ENCODE measurements at places on chromosomes 13 and 19. TPM values are rescaled to one million over a fixed set of nuclear protein-coding genes. Genes with fewer than 3 reads are reported as not detected.

The IRS2 gene
- total RNA-seq: 2.1 TPM

DNA sequence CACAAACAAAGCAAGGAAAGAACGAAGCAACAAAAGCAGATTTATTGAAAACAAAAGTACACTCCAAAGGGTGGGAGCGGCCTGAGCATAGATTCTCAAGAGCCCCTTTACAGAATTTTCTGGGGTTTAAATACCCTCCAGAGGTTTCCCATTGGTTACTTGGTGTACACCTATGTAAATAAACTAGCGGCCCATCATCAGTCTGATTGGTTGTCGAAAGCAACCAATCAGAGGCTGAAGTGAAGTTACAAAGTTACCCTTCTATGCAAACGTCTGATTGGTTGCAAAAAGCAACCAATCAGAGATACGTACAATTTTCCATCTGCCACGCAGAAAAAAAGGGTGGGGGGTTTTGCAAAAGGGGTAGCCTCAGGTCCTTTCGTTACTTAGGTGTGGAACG lies 96.3 kb upstream of the UBAC2 start:
- DNase-seq: no peak

The ZFP36 gene
- total RNA-seq: 32.8 TPM

- DNase-seq: no peak
Measured at GRCh38 chr19:30521937-30522336, 149.8 kb downstream of the ZNF536 start.

GRCh38 chr13:38415233-38415632 lies 65.6 kb downstream of the UFM1 start:
- DNase-seq: no peak

The DMKN gene
- 2.2 TPM for total RNA-seq

DNA sequence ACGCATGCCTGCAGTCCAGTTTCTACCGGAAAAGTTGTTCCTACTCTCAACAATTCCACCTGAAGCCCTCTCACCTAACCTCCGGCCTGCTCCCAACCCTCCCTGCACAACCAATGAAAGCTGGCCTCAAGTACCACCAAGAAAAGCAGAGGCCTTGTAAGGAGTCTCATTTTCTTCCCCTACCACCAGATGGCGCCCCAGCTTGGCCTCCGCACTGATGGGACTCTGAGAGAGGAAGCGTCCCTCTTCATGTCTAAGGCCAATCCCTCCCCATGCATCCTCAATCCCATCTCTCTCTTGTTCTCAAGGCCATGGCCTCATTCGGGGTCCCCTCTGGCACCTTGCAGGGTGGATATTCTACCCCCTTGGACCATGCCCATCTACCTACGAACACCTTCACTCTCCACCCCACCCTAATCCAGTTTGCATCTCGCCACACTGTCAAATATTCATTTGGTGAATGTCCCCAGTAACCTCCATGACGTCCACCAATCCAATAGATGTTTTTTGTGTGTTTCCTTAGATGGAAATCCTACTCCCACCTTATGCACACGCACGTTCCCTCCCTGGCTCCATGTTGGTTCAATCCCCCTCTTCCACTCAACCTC lies 412.8 kb downstream of the ZNF536 start:
- DNase-seq: peak; percentile 22

- no peak for DNase-seq
Measured at GRCh38 chr13:42821437-42821836, 40.1 kb downstream of the FAM216B start.

The LIM2 gene
- 0.93 TPM for total RNA-seq

DNA sequence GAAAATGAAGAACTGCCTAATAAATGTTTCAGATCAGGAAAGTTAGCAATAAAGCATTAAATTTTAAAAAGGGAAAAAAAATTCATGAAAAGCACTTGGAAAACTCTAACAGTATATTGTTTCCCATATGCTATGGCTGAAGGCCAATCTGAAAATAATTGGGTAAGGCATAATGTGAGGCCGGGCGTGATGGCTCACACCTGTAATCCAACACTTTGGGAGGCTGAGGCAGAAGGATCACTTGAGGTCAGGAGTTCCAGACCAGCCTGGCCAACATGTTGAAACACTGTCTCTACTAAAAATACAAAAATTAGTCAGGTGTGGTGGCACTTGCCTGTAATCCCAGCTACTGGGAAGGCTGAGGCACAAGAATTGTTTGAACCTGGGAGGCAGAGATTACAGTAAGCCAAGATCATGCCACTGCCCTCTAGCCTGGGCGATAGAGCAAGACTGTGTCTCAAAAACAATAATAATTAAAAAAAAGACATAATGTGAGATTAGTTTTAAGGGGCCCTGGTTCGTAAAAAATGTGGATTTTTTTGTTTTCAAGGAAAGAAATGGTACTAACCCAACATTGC lies 15.2 kb downstream of the INTS6 start:
- DNase-seq: no peak

The CLEC4G gene
- not detected for total RNA-seq

- peak; percentile 85 for DNase-seq
Measured at GRCh38 chr19:55160128-55160985, 2.8 kb upstream of the TNNI3 start.

- no peak for DNase-seq
Measured at GRCh38 chr19:47309608-47310007, at the start of gene C5AR1. C5AR1 (plus strand) TSS chr19:47309861; CDS start chr19:47309896, 35 bp downstream.

DNA sequence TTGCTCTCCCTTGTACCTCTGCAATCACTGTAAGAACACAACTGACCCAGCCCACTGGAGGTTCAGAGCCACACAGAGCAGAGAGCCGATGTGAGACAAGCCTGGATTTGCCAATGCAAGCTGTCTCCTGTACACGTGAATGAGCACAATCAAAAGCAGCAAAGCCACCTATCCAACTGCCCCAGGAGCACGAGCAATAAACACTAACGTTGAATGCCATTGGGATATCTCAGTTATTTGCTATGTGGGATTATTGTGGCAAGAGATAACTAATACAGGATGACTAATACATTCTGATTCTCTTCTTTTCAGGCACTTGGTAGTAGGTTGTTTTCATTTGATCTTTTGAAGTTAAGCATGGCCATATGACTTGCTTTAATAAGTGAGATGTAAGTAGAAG lies 85.2 kb upstream of the FAM216B start:
- DNase-seq: no peak

DNA sequence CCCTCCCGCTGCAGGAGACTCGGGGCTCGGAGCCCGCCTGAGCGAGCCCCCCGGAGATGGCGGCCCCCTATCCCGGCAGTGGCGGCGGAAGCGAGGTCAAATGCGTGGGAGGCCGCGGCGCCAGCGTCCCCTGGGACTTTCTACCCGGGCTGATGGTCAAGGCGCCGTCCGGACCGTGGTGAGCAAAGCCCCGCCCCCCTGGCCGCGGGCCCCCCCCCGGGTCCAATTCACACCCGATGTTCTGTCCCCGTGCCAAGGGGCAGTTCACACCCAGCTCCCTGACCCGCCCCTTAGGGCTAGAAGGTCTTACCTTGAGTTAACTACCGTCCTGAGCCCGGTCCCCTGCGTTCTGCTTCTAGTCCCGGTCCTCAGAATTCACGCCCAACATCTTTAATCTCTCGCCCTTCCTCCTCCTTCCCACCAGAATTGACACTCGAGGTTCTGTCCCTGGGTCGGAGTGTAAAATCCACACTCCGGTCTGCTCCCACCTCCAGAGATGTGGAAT lies 1.4 kb downstream of the NPAS1 start:
- DNase-seq: no peak

- peak; percentile 57 for DNase-seq
Measured at GRCh38 chr19:12796146-12797071, 5.1 kb downstream of the JUNB start.

The CCNA1 gene
- total RNA-seq: not detected

The FPR1 gene
- total RNA-seq: not detected

DNA sequence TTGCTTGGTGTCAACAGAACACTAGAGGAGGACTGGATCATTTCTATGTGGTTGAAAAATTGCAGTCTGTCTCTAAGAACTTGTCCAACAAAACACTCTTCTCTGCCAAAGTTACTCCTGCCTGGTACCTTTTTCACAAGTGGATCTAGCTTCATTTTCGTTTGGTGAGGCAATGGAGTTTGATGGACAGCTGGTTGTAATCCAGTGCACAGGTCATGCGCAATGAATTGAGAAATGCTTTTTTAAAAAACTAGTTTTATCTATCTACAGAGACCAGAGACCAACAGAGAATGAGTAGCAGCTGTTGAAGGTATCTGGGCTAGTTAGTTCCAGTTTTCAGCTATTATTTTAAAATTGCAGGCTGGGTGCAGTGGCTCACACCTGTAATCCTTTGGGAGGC lies 12.0 kb upstream of the KBTBD6 start:
- DNase-seq: no peak

DNA sequence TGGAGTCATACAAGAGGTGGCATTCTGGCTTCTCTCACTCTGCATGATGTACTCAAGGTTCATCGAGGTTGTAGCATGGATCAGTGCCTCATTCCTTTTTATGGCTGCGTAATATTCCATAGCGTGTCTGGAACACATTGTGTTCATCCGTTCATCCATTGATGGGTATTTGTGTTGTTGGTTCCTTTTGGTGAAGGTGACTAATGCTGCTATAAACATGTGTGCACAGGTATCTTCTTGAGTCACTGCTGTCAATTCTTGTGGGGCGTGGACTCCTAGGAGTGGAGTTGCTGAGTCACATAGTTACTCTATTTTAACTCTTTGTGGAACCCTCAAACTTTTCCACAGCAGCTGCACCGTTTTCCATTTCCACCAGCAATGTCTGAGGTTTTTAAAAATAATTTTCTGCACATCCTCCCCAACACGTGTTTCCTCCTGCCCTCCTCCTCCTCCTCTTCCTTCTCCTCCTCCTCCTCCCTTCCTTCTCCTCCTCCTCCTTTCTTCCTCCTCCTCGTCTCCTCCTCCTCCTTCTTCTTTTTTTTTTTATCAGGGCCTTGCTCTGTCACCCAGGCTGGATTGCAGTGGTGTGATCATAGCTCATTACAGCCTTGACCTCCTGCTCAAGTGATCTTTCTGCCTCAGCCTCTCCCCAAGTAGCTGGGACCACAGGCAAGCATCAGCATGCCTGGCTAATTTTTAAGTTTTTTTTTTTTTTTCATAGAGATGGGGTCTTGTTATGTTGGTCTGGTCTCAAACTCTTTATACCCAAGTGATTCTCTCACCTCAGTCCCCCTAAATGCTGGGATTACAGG lies 2.0 kb upstream of the TMEM221 start:
- DNase-seq: no peak

DNA sequence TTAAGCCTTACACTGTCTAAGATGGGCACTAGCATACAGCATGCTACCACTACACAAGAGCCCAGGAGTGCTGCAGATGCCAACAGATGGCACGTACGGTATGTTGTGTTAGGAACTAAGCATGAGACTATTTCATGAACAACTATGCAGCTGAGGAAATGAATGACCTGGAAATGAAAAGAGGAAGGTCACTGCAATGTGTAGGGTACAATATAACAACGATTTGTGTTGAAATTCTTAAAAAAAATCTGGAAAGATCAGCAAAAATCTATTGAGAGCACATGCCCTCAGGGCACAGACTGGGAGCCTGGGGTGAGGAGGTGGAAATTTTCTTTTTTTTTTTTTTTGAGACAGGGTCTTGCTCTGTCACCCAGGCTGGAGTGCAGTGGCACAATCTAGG lies 14.4 kb downstream of the HAUS8 start:
- no peak for DNase-seq

DNA sequence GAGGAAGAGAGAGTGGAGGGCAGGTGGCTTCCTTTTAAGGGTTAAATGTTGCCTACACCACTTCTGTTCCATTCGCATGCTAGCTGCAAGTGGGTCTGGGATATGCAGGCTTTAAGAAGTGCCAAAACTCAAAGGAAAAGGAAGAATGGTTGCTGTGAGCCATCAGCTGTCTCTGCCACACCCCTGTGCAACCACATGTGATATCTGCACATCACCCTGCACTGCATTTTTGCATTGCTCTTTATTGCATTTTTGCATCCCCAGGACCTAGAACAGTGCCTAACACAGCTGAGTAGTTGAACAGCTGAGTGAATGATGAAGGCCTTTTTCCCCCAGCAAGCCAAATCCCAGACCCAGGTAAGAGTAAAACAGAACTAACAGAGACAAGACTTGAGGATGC lies 136.1 kb downstream of the ZIC5 start:
- DNase-seq: no peak
